Activated naive CD4-positive, alpha-beta T cell treated with anti-CD3 and anti-CD28 coated beads for 36 hours (primary cell): ENCODE measurements at places on chromosomes 7 and 10. TPM values are rescaled to one million over a fixed set of nuclear protein-coding genes. Genes with fewer than 3 reads are reported as not detected.

DNA sequence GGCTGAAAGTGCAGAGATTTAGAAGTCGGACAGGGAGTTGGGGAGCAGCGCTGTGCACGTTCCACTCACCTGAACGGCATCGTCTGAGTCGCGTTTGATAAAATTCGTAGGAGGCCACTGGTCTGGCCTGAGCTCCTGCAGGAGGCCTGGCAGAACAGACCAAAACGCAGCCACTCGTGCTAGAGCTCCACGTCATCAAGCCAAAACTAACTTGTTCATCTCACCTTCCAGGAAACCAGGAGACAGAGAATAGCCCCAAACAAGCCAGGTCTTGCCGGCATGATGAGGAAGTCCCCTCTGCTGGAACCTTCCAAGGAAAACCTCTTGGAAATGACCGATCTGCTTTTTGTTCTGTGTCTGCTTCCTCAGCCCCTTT, 43.4 kb upstream of the DNAJB6 start:
- DNase-seq: no peak

Gene LRRD1
- total RNA-seq: not detected

DNA sequence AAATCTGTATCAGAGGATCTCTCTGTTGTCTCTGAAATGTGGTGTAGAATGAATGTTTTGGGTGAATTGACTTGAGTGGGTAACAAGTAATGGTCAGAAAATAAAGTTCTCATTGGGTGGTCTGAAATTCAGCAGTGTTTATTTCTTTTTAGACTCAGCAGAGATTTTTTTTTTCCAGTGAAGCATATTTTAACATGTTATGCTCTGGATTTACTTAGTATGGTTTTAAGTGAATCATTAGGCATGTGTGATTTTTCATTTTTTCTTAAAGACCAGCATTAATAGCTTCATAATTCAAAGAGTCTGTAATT, 63.5 kb downstream of the REEP3 start:
- no peak for DNase-seq

DNA sequence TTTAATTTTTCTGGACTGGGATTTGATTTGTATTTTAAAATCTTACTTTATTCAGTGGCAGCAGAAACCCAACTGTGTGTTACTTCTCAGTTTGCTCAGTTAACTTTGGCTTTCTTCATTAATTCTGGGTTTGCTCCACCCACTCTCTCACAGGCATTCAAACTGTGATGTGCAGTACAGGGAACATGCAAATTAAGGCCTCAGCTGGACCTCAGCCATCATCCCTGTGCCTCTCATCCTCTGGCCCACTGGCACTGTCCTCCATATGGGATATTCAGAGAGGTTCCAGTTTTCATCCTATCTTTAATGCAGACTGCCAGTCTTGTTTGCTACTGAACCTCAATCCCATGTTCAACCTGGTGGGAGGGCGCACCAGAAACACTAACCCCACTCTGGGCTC, 743.4 kb upstream of the IGFBP3 start:
- no peak for DNase-seq

Gene ALOX5
- 0.14 TPM for total RNA-seq

GRCh38 chr10:28254290-28254985, 48.4 kb downstream of the MPP7 start:
- DNase-seq: no peak

Gene BMPER
- not detected for total RNA-seq

Gene MACROH2A2
- 3.2 TPM for total RNA-seq

- DNase-seq: no peak
These were observed 222.1 kb upstream of the AOAH start for GRCh38 chr7:36946401-36946739.

- peak; percentile 90 for DNase-seq
These were observed at the start of gene VIM for GRCh38 chr10:17228091-17229015. Gene VIM (plus strand): TSS chr10:17228241. CDS start chr10:17229423, 1,182 bp downstream.

- no peak for DNase-seq
These were observed 366.5 kb upstream of the KLF6 start for GRCh38 chr10:4151466-4151865.

Gene RPP38
- 15.6 TPM for total RNA-seq

DNA sequence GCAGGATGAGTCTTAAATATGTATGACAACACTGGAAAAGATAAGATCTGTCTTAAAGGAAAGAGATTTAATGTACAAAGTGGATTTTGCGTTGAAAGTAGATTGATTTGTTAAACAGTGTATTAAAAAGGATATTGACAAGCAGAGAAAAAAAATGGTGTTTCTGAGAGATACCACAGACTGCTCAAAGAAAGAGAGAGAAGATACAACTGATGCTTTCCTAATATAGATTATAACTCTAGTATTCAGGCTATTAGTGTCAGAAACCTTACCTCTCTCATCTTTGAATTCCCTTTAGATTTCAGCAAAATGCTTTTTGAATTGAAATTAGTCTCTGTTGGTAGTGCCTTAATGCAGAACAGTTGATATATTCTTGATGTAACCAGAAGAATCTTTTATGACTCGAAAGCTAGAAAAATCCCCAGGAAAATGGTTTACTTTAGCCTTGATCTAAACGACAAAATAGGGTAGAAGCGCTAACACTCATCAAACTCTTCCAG, 550.7 kb downstream of the INHBA start:
- DNase-seq: no peak

DNA sequence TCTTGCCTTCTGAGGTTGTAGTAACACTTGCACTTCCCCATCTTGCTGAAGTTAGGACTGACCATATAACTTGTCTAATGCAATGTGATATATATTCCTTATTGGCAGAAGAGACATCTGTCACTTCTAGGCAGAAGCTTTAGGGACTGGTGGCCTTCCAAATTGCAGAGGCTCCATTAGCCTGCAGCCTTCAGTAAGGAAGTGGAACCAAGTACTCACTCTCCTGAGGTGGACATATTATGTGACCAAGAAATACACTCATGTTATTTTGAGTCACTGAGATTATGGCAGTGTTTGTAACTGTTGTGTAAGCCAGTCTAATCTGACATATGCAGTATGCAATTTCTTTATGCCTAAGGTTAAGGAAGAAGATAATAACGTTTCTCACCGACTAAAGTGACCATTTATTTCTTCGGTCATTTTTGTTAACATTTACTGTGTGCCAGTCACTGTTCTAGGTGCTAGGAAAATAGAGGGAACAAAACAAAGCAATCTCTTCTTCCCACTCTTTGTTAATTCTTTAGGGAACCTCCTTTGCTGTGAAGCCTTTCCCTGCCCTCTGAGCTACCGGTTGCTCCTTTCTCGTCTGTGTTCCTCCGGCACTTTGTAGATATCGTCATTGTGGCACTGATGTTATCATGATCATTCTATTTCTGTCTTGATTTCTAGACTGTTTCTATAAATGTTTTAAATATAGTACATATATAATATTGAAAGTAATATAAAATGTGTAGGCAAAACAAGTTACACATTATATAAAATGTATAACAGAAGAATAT, 52.9 kb upstream of the HBP1 start:
- DNase-seq: no peak

- no peak for DNase-seq
These were observed 11.3 kb upstream of the STMP1 start for GRCh38 chr7:135650831-135651573.

GRCh38 chr10:70925377-70926225, 37.2 kb upstream of the PCBD1 start:
- DNase-seq: peak; percentile 60

GRCh38 chr10:8993864-8994263, 939.4 kb downstream of the GATA3 start:
- DNase-seq: no peak

GRCh38 chr7:83863906-83864305, 215.0 kb upstream of the SEMA3E start:
- DNase-seq: no peak

- DNase-seq: no peak
These were observed 151.2 kb downstream of the CFTR start for GRCh38 chr7:117630907-117631564.

- DNase-seq: no peak
These were observed 1001.2 kb upstream of the POT1 start for GRCh38 chr7:125930848-125931247.

- DNase-seq: no peak
These were observed 79.6 kb downstream of the ZNF22 start for GRCh38 chr10:45080331-45080730.

DNA sequence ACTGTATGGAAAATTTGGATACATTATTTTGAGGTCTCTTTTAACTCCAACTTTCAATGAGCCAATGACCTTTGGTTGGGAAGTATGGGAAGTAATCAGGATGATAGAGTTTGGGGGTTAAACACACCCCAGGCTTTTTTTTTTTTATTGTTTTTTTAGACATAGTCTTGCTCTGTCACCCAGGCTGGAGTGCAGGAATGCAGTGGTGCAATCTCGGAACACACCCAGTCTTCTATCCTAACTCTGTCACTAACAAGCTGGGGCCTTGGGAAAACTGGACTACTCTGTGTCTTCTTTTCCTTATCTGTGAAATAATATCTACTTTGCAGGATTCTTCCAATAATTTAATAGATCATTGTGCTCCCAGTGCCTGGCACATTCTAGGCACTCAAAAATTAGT, 37.6 kb upstream of the AGBL3 start:
- no peak for DNase-seq

Gene CPA4
- total RNA-seq: not detected

DNA sequence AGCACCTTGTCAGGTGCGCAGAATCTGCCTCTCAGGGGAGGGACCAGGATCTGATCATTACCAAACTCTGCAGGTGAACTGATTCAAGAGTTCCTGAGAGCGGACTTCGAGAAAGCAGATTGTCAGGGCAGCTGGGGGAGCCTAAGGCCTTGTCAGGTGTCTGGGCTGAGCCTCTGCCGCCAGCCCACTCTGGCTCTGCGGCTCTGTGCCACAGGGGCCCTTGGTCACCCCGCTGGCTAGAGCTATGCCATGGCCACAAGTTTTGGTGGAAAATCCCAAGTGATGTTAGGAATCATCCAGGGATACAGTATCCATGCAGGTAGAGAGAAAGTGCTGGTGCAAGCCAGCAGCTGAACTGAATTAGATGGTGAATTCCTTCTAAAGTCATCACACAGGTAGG, 4.2 kb downstream of the ADAMTS14 start:
- DNase-seq: no peak

Gene SHTN1
- total RNA-seq: 0.29 TPM

Gene PRKRIP1
- total RNA-seq: 17.8 TPM

DNA sequence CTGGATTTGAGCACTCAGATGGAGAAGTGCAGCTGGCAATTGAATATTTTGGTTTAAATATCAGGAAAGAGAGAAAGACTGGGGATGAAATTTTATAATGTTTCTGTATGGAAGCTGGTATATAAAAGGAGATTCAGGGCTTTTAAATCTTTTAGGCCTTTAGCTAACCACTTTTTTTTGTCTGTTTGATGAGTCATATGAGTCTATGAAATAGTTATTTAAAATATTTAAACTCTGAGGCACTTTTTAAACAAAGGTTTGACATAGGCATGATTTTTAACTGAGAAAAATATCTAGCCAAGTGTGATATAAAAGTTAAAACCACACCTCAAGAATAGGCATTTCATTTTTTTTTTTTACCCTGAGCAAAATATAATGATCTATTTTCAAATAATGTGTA, 944.3 kb downstream of the GATA3 start:
- no peak for DNase-seq

DNA sequence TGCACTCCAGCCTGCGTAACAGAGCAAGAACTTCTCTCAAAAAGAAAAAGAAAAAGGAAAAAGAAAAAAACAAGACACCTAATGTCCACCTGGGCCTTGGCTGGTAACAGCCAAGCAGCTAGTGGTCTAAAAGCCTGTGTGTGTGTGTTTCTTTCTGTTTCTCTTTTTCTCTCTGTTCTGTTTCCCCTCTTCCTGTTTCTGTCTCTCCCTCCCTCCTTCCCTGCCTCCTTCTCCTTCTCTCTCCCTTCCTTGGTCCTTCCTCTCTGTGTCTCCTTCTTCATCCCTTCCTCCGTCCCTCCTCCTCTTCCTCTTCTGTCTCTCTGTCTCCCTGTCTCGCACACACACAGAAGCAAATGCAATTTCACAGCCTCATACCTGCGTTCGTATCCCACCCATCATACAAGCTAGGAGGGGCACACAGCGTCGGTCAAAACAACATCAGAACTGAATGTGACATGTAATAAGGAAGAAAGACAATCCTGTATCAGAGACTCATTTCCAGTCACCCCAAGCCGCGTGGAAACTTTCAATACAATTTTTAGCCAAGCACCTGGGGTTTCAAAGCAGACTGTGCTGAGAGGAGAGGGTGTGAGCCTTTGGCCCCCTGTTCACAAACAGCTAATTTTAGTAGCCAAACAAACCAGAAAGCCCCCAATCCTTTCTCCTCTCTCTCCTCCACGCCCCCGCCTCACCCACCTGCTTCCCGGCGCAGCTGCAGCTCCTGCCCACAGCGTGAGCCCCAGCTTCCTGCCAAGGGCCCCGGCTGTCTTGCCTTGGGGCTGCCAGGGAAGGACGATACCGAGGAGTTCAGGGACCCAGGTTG, 50.2 kb upstream of the GNA12 start:
- DNase-seq: peak; percentile 83

- DNase-seq: no peak
These were observed 168.3 kb downstream of the UBE2H start for GRCh38 chr7:129784437-129784782.

DNA sequence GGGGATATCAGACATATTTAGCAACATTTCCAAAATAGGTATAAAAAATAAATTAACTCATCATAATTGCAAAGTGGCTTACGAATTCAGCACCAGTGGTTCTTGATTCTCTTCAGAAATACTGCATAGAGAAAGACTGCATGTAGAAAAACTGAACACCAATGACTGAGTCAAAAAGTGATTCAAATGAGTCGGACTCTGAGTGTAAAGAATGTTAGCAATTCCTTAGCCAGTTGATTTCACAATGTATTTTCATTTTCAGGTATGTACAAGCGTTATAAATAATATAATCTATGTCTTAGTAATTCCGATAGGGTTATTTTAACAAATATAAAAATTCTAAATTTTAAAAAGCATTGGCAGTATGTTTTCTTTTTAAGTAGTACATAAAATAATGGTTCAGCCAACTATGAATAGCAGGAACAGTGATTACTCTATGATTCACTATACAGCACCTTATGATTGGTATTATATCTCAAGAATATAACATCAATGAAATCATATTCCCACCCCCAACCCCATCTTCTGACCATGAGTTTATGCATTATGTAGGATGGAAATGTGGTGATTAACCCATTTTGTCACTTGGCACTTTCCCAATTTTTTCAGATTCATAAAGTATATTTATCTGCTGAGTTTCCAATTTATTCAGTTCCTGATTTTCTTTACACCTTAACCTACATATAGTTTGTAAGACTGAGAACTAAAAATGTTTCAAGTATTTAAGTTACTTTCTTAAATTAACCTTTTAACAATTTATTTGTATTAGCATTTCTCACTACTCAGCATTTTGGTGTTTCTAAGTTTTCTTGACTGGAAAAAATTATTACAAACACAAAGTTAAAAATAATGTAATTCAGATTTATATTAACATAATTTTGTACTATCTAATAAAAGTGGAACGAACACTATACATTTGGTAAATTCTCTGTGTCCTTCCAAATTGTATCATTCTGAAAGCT, 33.9 kb downstream of the DNAJC1 start:
- no peak for DNase-seq

- DNase-seq: peak; percentile 6
These were observed 80.7 kb upstream of the SEC61G start for GRCh38 chr7:54839575-54840213.

- peak; percentile 89 for DNase-seq
These were observed at the start of gene COPS6 for GRCh38 chr7:100088621-100089457. Gene COPS6 (plus strand): TSS chr7:100088969. CDS start chr7:100088991, 22 bp downstream.

GRCh38 chr7:74214816-74215630, 5.2 kb downstream of the LAT2 start:
- no peak for DNase-seq

- DNase-seq: no peak
These were observed 606.2 kb downstream of the LRMDA start for GRCh38 chr10:76037531-76038155.
